Lower lobe of right lung (tissue), 2 donors: ENCODE measurements at places on chromosomes 12 and 14. TPM values are rescaled to one million over a fixed set of nuclear protein-coding genes. Genes with fewer than 3 reads are reported as not detected.

PLEKHG7 gene
- total RNA-seq: 1.6 TPM

ERBB3 gene
- 80.5 TPM for total RNA-seq

SIRT4 gene
- total RNA-seq: 2.1 TPM

GRCh38 chr12:59972905-59973304, 377.1 kb downstream of the SLC16A7 start:
- no peaks in the 10 kb centered on the region for H3K27me3 ChIP-seq
- no peak overlapping the region for H3K27ac ChIP-seq
- H3K4me3 ChIP-seq: no peak overlapping the region
- H3K4me1 ChIP-seq: no peaks in the 10 kb centered on the region

GRCh38 chr14:88188745-88189416, 134.2 kb downstream of the KCNK10 start:
- no peak for DNase-seq
- peak overlapping the region; percentile 30 for H3K4me3 ChIP-seq

ACSM4 gene
- total RNA-seq: not detected

- no peaks in the 10 kb centered on the region for H3K36me3 ChIP-seq
- peak overlapping the region; percentile 59 for H3K4me3 ChIP-seq
- H3K4me1 ChIP-seq: peaks cover 13% of the 10 kb centered on the region
- DNase-seq: no peak
Measured at GRCh38 chr14:90759370-90760077, 56.7 kb downstream of the TTC7B start.

ATL1 gene
- total RNA-seq: 8.4 TPM

ERC1 gene
- total RNA-seq: 66.3 TPM

TBX3 gene
- 50.9 TPM for total RNA-seq

- H3K4me3 ChIP-seq: no peak overlapping the region
- no peak overlapping the region for H3K27ac ChIP-seq
- no peak for DNase-seq
- H3K27me3 ChIP-seq: no peaks in the 10 kb centered on the region
Measured at GRCh38 chr12:106791531-106791930, 17.0 kb downstream of the RIC8B start.

GRCh38 chr14:78141590-78141989, 28.6 kb upstream of the NRXN3 start:
- no peaks in the 10 kb centered on the region for H3K27me3 ChIP-seq
- no peak overlapping the region for H3K27ac ChIP-seq
- DNase-seq: no peak
- H3K36me3 ChIP-seq: no peaks in the 10 kb centered on the region
- no peak overlapping the region for H3K4me3 ChIP-seq
- H3K4me1 ChIP-seq: no peaks in the 10 kb centered on the region

DNA sequence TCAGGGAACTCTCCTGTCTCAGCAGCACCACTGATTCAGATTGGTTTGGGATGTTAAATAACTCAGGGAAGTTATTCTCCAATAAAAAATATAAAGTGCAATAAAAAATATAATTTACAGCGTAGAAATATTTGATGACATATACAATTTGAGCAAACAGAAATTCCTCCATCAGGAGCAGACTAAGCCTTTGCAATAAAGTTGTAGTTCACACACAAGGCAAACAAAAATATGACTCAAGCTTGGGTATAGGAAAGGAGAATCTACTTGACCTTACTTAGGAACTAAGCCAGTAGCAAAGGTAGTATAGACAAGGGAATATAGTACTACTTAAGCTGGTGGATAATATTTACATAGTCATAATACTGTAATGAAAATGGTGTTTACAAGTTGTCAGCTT, 264.1 kb downstream of the KIF21A start:
- no peak overlapping the region for H3K4me3 ChIP-seq
- no peaks in the 10 kb centered on the region for H3K27me3 ChIP-seq
- no peak for DNase-seq
- no peak overlapping the region for H3K27ac ChIP-seq
- H3K4me1 ChIP-seq: no peaks in the 10 kb centered on the region
- no peaks in the 10 kb centered on the region for H3K36me3 ChIP-seq

DNA sequence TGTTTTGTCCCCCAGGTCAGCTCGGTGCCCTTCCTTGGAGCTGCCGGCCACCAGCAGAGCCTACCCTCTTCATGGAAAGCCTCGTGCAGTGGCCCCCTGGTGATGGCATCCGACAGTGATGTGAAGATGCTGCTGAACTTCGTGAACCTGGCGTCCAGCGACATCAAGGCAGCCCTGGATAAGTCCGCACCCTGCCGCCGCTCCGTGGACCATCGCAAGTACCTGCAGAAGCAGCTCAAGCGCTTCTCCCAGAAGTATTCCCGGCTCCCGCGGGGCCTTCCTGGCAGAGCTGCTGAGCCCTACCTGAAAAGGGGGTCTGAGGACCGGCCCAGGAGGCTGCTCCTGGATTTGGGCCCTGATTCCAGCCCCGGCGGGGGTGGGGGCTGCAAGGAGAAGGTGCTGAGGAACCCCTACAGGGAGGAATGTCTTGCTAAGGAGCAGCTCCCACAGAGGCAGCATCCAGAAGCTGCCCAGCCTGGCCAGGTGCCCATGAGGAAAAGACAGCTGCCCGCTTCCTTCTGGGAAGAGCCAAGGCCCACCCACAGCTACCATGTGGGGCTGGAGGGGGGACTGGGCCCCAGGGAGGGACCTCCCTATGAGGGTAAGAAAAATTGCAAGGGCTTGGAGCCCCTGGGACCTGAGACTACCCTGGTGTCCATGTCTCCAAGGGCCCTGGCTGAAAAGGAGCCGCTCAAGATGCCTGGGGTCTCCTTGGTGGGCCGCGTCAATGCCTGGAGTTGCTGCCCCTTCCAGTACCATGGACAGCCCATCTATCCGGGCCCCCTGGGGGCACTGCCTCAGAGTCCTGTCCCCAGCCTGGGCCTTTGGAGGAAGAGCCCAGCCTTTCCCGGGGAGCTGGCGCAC, 1.3 kb downstream of the FAM181A start:
- H3K27ac ChIP-seq: no peak overlapping the region
- H3K27me3 ChIP-seq: no peaks in the 10 kb centered on the region
- no peaks in the 10 kb centered on the region for H3K36me3 ChIP-seq
- no peak overlapping the region for H3K4me3 ChIP-seq
- no peak for DNase-seq

CATSPERB gene
- total RNA-seq: 2.8 TPM

GLIPR1 gene
- total RNA-seq: 52.0 TPM

CCER1 gene
- not detected for total RNA-seq

DNA sequence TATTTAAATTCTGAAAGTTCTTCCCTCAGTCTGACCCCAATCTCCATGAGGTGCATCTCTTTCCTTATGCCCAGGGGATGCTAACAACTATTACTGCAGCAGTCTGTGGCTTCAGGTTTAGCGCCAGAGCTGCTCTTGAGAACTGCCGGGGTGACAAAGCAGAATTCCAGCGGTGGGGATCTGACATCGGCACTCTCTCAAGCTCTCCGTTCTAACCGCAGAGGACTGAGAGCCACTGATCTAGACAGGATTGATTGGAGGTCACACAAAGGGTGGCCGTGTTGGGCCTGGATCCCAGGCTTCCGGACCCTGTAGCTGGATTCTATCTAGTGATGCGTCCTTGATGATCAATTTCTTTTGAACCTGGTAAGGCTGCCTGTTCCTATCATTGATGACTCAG, 155.6 kb upstream of the TMEM132C start:
- no peak for DNase-seq
- no peaks in the 10 kb centered on the region for H3K36me3 ChIP-seq
- no peaks in the 10 kb centered on the region for H3K27me3 ChIP-seq
- no peaks in the 10 kb centered on the region for H3K4me1 ChIP-seq
- H3K27ac ChIP-seq: no peak overlapping the region
